ENCODE measurements at places on chromosomes 5 and 9.

- DNase-seq: no peak
These were observed 166.2 kb downstream of the DEPDC1B start for GRCh38 chr5:60533789-60534188.

- DNase-seq: no peak
These were observed 35.3 kb upstream of the HSPA9 start for GRCh38 chr5:138610415-138610917.

- DNase-seq: no peak
These were observed 371.2 kb downstream of the PDE4D start for GRCh38 chr5:59522201-59522831.

DNA sequence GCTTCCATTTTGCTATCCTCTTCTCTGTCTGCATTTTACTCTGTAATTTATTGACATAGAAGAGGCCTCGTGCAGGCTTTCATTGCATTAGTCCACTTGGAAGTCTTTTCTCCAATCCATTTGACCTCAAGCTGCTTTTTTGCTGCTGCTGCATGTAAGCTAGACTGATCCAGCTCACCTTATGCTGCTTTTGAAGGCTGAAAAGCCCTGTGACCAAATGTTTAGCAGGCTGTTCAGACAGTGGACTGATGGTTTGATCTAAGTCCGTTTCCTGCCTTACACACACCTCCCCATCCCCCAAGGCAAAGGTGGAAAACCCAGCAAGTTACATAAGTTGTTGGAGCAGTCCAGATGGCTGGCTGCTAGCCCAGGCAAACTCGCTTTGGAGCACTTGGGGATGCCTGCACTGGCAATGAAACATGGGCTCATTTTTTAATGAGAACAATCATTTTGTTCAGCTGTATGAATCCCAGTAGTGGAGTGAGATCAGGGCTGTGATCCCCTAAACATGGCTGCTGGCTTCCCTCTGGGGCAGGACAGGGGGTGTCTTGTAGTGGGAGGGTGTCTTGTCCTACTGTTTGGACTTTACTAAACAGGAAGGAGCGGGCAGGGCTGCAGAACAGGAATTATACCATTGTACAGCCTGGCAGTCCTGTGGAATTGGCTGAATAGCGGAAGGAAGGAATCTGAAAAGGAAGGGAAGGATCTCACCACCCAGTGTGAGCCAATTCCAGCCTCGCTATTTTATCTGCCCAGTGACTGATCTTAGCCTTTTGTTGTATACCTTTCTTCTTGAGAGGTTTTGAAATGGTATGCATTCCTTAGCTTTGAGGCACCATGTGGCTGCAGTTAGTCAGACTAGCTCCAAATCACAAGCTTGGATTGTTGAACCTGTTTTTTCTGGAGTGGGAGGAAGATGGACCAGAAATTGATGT is 212.0 kb downstream of the ARHGAP26 start:
- no peak for DNase-seq

DNA sequence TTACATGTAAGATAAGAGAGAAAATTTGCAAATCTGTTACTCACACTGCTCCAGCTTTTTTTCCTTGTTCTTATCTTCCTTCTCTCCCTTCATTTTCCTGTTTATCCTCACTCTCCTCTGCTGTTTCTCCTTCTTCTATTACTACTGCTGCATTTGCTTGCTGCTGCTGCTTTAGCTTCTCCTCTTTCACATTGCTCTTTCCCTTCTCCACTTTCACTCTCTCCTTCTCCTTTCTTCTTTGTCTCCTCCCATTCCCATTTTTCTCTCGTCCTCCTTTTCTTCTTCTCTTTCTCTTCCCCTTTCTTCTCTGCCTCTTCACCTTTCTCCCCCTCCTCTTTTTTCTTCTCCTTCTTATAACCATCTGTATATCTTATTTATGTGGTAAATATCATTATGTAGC is 288.6 kb downstream of the CDH9 start:
- no peak for DNase-seq
